ENCODE measurements at places on chromosomes 6 and 20. TPM values are rescaled to one million over a fixed set of nuclear protein-coding genes. Genes with fewer than 3 reads are reported as not detected.
A peak's percentile ranks its signal among the peaks of the same experiment; 100 is the strongest.

- DNase-seq = no peak
- H3K4me3 ChIP-seq = no peak overlapping the region
- H3K4me1 ChIP-seq = no peaks in the 10 kb centered on the region
- no peaks in the 10 kb centered on the region for H3K36me3 ChIP-seq
- no peaks in the 10 kb centered on the region for H3K27me3 ChIP-seq
- no peak overlapping the region for H3K27ac ChIP-seq
Observed at GRCh38 chr6:146770965-146771735, 172.4 kb downstream of the ADGB start.

- H3K4me3 ChIP-seq = no peak overlapping the region
- H3K27ac ChIP-seq = no peak overlapping the region
- H3K36me3 ChIP-seq = no peaks in the 10 kb centered on the region
- peak; percentile 39 for DNase-seq
Observed at GRCh38 chr6:150686566-150686965, 86.9 kb downstream of the PLEKHG1 start.

HACE1 gene
- polyA plus RNA-seq = 6.2 TPM

- H3K27me3 ChIP-seq = no peaks in the 10 kb centered on the region
- H3K27ac ChIP-seq = no peak overlapping the region
- H3K4me3 ChIP-seq = no peak overlapping the region
- DNase-seq = no peak
- no peaks in the 10 kb centered on the region for H3K4me1 ChIP-seq
Observed at GRCh38 chr20:24465730-24466129, 3.7 kb upstream of the SYNDIG1 start.

RSPH4A gene
- polyA plus RNA-seq = 0.62 TPM

DNA sequence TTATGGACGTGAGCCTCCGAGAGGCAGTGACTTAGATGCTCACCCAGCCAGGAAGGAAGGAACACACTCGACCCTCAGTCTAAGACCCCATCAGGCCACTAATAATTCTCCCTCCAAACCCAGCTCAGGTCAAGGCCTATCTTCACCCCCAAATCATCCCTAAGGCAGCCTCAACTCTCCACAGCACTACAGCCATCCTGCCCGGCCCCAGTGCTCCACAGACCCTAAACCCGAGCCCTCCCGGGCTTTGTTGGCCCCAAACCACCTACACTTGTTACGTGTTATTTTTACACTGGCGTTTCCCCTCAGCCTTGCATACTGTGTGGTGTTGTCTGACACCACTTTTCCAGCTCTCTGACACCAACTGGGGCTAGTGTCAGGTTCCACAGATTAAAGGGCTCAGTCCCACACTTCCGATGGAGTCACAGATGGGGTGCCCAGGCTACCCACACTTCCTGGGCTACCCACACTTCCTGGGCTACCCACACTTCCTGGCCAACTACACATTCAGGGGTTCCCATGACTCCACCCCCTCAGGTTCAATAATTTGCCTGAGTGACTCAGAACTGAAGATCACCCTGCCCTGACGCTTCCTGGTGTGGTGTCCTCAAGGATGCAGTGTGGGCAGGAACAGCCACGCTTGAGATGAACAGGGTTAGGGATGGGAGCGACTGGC is 25.3 kb downstream of the RBCK1 start:
- no peaks in the 10 kb centered on the region for H3K4me1 ChIP-seq
- no peak overlapping the region for H3K27ac ChIP-seq

- H3K36me3 ChIP-seq = no peaks in the 10 kb centered on the region
- peaks cover 2% of the 10 kb centered on the region for H3K4me1 ChIP-seq
- no peak overlapping the region for H3K27ac ChIP-seq
- no peak overlapping the region for H3K4me3 ChIP-seq
- no peak for DNase-seq
Observed at GRCh38 chr6:109237077-109237985, 142.0 kb downstream of the CEP57L1 start.

- no peaks in the 10 kb centered on the region for H3K27me3 ChIP-seq
- H3K4me3 ChIP-seq = no peak overlapping the region
- no peaks in the 10 kb centered on the region for H3K36me3 ChIP-seq
- no peaks in the 10 kb centered on the region for H3K4me1 ChIP-seq
Observed at GRCh38 chr20:64233725-64234124, 21.8 kb upstream of the PCMTD2 start.

- no peak for DNase-seq
- H3K4me3 ChIP-seq = no peak overlapping the region
- no peaks in the 10 kb centered on the region for H3K27me3 ChIP-seq
- no peaks in the 10 kb centered on the region for H3K4me1 ChIP-seq
- H3K36me3 ChIP-seq = no peaks in the 10 kb centered on the region
Observed at GRCh38 chr6:10793695-10794094, 44.6 kb downstream of the MAK start.

GRCh38 chr20:8394308-8394945 is 262.4 kb downstream of the PLCB1 start:
- no peak overlapping the region for H3K27ac ChIP-seq
- no peaks in the 10 kb centered on the region for H3K36me3 ChIP-seq
- no peak for DNase-seq
- H3K27me3 ChIP-seq = no peaks in the 10 kb centered on the region
- H3K4me3 ChIP-seq = no peak overlapping the region

C6orf163 gene
- 1.3 TPM for polyA plus RNA-seq

DNA sequence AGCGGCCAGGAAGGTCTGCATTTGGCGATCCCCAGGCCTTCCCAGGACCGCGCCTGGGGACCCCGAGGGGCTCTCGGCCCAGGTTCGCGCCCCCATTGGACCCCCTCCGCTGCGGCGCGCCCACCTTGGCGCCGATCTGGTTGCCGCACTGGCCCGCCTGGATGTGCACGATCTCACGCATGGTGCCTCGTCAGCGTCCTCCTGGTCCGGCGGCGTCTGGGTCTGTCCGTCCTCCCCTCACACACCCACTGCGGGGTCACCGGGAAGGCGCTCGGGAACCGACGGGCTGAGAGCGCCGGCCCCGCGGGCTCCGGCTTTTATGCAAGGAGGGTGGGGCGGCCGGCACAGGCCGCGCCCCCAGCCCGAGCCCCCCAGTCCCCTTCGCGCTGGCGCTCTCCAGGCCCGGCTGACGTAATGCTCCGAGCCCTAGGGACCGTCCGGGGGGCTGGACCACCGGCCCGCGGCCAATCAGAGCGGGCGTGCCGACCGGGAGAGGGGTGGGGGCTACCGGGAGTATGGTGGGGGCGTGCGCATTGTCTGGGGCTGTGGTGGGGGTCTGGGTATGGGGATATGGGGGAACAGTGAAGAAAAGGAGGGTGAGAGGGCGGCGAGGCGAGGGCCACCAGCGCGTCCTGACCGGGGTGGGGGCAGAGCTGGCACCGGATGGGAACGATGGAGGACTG is at the start of gene TUBB2B:
TSS of gene TUBB2B (minus strand) at position 291 of the 683 bp plus-strand sequence. CDS start at position 181, 110 bp downstream.
- H3K4me3 ChIP-seq = peak within 1 kb of the TSS; percentile 59
- no peaks in the 10 kb centered on the region for H3K36me3 ChIP-seq
- H3K4me1 ChIP-seq = peaks cover 29% of the 10 kb centered on the region
- H3K27me3 ChIP-seq = peaks cover 8% of the 10 kb centered on the region
- no peak within 1 kb of the TSS for H3K27ac ChIP-seq

TFAP2A gene
- 10.1 TPM for polyA plus RNA-seq

DNA sequence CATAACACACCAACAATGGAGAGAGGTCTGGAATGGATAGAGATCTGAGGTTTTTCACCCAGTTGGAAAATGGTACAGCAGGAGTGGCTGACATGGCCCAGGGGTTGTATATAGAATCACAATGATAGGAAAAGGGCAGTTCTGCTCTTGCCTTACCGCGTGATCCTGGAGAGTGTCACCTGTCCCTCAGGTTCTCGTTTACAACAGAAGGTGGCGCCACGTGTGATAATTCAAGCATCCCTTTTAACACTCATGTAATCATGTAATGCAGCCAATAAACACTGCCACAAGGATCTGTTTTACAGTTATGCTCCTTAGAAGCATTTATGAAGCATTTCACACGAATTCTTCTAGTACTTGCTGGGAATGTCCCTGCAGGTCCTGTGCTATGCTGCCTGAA is 12.9 kb upstream of the WFDC2 start:
- no peak for DNase-seq
- H3K36me3 ChIP-seq = no peaks in the 10 kb centered on the region
- no peaks in the 10 kb centered on the region for H3K4me1 ChIP-seq
- no peaks in the 10 kb centered on the region for H3K27me3 ChIP-seq

DNA sequence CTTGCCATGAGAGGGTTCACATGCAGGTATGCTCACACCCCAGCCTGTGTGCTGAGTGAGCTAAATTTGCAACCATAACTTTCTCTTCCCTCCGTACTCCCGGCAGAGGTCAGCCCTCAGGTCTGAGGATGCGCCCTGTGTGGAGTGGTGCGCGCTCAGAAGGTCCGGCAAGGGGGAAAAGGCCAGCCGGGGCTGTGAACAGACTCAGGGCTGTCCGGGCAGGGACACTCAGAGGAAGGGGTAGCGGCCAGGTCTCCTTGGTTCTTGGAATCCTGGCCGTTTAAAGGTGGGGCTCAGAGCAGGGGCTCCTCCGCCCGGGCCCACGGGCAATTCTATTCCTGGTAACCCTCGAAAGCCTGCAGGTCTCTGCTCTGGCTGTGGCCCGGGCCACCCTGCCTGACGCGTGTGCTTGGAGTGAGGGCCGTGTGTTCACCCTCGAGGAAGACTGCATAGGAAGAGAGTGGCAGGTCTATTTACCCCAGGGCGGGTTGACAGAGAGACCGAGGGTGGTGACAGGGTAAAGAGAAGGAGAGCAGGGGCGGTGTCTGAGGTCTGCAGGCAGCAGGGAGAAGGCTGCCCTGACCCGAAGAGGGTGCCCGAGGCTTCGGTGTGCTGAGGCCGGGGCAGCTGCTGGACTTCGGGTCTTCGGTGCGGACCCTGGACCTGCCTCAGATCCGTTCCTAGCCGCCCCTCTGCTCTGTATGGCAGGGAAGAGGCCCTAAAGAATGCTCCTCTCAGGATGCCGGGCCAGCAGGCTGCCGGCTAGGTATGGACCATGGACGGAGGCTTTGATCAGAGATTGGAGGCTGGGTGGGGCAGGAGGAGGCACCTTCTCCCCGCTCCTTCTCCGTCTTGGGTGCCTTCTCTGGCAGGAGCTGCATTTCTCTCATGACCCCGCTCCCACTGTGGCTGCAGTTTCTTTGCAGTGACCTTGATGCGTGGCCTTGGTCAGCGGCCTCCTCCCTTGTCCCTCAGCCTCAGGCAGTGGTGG is 131.1 kb upstream of the ARMC2 start:
- no peaks in the 10 kb centered on the region for H3K27me3 ChIP-seq
- peaks cover 17% of the 10 kb centered on the region for H3K4me1 ChIP-seq
- H3K27ac ChIP-seq = no peak overlapping the region
- H3K4me3 ChIP-seq = no peak overlapping the region

MEP1A gene
- polyA plus RNA-seq = 0.13 TPM

DNA sequence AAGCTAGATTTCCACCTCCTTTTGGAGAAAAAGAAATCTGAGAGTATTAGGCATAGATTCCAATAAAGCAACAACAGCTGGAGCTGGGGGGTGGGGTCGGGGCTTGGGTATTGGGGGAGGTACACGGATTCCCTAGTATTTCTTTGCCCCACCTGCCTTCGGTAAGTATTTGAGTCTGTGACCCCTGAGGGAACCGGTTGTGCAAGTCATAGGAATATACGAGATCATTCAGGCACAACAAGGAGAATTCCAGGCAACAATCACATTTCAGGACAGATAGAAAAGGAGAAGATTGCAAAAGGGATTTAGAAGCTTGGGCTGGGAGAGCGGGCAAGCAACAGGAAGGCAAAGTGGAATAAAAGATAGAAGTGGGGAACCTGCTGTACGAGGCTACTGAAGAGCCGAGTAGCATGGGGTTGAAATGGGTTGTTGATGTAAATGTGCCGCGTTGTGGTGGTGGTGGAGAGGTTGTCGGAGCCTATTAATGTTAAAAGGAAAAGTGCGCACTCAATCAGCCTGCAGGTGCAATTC is 148.9 kb downstream of the BCAS1 start:
- H3K4me3 ChIP-seq = no peak overlapping the region
- no peaks in the 10 kb centered on the region for H3K27me3 ChIP-seq
- H3K36me3 ChIP-seq = no peaks in the 10 kb centered on the region
- DNase-seq = peak; percentile 84

GSTA3 gene
- not detected for polyA plus RNA-seq

DNA sequence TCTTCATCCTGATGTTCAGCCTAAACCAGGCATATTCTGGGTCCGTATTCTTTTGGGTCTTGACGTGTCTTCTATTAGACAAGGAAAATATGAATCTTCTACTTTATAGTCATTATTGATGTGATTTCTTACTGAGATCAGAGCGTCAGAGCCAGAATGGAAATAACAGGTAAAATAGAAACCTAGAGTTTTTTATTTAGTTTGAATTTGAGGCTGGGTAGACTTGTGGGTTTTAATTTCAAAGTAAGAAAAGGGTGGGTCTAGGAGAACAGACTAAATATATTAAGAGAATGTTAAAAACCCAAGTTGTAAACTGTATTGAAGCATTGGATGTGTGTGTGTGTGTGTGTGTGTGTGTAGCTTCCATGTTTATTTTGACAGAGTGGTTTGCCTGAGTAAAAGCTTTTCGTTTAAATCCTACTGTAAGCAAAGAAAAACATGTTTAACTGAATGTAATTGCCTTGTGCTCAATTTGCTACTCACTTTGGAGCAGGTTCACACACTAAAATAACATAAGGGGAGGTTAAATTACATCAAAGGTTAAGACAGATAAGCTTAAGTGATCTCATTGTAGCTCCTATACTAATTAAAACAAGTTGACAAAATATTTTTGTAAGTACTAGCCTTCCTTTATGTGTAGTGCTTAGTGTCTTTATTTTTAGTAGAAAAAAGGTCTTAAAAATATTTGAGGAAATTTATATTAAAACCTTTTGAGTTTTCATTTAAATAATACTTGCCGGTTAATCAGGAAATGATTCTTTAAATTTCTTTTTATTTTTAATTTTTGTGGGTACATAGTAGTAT is 17.4 kb downstream of the HECA start:
- no peak for DNase-seq
- peaks cover 2% of the 10 kb centered on the region for H3K4me1 ChIP-seq
- H3K27me3 ChIP-seq = no peaks in the 10 kb centered on the region
- H3K27ac ChIP-seq = no peak overlapping the region
- H3K4me3 ChIP-seq = no peak overlapping the region

MAFB gene
- polyA plus RNA-seq = 10.4 TPM
